Lower lobe of right lung (tissue), 2 donors: ENCODE measurements at places on chromosomes 4 and X. TPM values are rescaled to one million over a fixed set of nuclear protein-coding genes. Genes with fewer than 3 reads are reported as not detected.

FANCB gene
- total RNA-seq, result 1.5 TPM

SLITRK4 gene
- total RNA-seq, result 0.74 TPM

GJB1 gene
- total RNA-seq, result 1.7 TPM

SH3BP2 gene
- 102 TPM for total RNA-seq

SMIM10 gene
- total RNA-seq, result 4.1 TPM

- peaks cover 4% of the 10 kb centered on the region for H3K36me3 ChIP-seq
- no peak overlapping the region for H3K4me3 ChIP-seq
- H3K4me1 ChIP-seq, result no peaks in the 10 kb centered on the region
Measured at GRCh38 chr4:112332398-112332797, 35.2 kb downstream of the ALPK1 start.

GRCh38 chrX:109732807-109733612 is at the start of gene ACSL4:
ACSL4 (minus strand) TSS chrX:109733257; CDS start chrX:109683363, 49,894 bp downstream.
- H3K4me1 ChIP-seq, result peaks cover 5% of the 10 kb centered on the region
- H3K27me3 ChIP-seq, result no peaks in the 10 kb centered on the region
- H3K4me3 ChIP-seq, result peak within 1 kb of the TSS; percentile 77
- peak; percentile 93 for DNase-seq

- no peak overlapping the region for H3K27ac ChIP-seq
- H3K27me3 ChIP-seq, result no peaks in the 10 kb centered on the region
- no peaks in the 10 kb centered on the region for H3K4me1 ChIP-seq
- no peak for DNase-seq
Measured at GRCh38 chr4:118846979-118847378, 11.1 kb upstream of the SEC24D start.

DNA sequence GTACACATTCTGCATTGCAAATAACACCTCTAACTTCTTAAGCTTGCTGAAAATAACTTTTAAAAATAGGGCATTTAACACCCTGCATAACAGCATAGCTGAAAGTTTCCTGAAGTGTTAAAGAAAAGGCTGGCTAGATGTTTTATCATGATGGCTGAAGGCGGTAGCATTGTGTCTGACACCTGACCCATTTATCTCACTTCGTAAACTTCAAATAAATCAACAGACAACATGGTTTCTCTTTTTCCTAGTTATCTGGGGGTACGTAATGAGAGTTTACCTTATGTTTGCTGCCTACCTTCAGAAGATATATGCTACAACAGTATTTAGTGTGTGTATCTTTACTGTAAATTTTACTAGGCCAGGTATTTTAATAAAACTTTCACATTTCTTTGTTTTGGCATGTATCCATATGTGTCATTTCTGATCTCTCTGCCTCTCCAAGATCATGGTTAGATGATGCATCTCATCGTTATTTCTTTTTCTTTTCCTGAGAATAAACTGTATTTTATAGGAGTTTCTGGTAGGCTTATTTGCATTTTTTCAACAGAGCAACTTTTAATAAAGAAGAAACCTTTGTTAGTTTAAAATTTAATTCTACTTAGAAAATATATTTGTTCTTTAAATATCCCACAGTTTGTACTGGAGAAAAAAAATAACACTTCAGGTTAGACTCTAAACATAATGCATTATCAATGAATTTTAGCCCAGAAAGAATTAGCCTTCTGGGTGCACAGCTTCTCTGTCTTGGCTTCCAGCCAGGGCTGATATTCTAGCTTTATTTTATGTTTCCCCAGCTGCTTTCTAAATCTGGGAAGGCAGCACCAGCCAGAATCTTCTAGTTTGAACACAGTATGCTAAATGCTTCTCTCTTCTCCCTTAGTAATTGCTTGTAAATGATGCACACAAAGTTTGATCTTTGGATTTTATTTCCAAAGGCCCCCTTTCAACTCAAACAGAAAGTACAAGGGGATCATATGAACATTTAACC is 2.9 kb downstream of the NDST4 start:
- H3K4me1 ChIP-seq, result no peaks in the 10 kb centered on the region
- no peak overlapping the region for H3K27ac ChIP-seq
- no peak for DNase-seq
- no peaks in the 10 kb centered on the region for H3K36me3 ChIP-seq
- no peak overlapping the region for H3K4me3 ChIP-seq

DNA sequence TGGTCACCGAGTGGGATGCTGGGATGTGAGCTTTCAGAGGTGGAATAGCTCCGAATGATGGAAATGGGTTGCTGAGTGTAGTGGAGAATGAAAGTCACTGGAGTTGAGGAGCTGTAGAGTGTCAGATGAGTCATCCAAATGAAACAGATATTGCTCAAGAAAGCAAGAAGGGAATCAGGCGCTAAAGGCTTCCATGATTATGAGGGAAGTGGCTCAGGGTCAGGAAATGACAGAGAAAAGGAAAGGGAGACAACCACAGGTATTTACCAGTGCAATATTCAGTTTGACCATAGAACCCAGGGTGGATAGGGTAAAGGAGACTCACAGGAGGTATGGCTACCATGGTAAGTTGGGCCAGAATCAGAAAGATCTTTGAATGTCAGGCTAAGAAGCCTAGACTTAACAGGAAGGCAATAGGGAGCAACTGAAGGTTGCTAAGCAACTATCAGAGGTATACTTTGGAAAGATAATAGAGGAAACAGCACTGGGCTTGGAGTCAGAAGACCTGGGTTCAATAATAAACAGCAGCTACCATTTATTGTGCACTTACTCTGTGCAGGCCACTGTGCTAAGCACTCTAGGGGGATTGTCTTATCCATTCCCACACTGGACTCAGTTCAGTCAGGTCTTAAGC is 11.7 kb downstream of the LAS1L start:
- H3K4me3 ChIP-seq, result no peak overlapping the region
- H3K36me3 ChIP-seq, result peaks cover 73% of the 10 kb centered on the region
- DNase-seq, result no peak
- H3K4me1 ChIP-seq, result no peaks in the 10 kb centered on the region
- no peaks in the 10 kb centered on the region for H3K27me3 ChIP-seq

- no peaks in the 10 kb centered on the region for H3K4me1 ChIP-seq
- H3K27me3 ChIP-seq, result no peaks in the 10 kb centered on the region
- H3K4me3 ChIP-seq, result no peak overlapping the region
- H3K36me3 ChIP-seq, result no peaks in the 10 kb centered on the region
Measured at GRCh38 chr4:53617101-53617680, 25.9 kb upstream of the LNX1 start.
